ENCODE measurements at places on chromosomes 6 and 20. TPM values are rescaled to one million over a fixed set of nuclear protein-coding genes. Genes with fewer than 3 reads are reported as not detected.

DNA sequence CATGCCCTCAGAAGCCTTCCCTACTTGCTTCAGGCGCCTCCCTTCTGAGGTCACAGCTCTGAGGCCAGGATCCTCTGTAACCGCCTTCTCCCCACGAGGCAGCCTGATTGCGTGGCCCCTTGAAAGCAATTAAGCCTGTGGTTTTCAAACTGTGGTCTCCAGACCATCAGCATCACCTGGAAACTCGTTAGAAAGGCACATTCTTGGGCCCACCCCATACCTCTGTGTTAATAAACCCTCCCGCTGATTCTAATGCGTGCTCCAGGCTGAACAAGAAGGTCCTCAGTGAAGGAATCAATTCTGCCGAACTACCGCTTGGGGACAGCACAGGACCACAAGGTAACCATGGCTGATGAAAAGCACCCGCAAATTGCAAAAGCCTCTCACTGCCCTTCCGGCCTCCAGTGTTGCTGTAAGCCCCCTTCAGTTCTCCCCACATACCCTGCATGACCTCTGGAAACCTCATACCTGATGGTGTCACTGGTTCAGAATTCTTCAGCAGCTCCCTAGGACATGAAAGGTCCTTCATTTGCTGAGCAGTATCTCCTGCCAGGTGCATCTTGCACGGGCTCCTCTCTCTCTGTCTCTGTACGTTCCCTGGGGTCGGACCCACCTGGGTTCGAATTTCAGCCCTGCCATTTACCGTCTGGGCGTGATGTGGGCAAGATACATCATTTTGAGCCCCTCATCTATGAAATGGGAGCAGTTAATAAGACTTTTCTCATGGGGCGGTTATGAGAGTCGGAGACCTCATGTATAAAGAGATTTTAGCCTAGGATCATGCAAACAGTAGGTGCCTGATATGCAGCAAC lies 93.3 kb upstream of the RNF24 start:
- peak; percentile 88 for DNase-seq
- peaks cover 8% of the 10 kb centered on the region for H3K4me1 ChIP-seq
- H3K36me3 ChIP-seq = no peaks in the 10 kb centered on the region
- no peaks in the 10 kb centered on the region for H3K27me3 ChIP-seq
- no peak overlapping the region for H3K4me3 ChIP-seq

DNA sequence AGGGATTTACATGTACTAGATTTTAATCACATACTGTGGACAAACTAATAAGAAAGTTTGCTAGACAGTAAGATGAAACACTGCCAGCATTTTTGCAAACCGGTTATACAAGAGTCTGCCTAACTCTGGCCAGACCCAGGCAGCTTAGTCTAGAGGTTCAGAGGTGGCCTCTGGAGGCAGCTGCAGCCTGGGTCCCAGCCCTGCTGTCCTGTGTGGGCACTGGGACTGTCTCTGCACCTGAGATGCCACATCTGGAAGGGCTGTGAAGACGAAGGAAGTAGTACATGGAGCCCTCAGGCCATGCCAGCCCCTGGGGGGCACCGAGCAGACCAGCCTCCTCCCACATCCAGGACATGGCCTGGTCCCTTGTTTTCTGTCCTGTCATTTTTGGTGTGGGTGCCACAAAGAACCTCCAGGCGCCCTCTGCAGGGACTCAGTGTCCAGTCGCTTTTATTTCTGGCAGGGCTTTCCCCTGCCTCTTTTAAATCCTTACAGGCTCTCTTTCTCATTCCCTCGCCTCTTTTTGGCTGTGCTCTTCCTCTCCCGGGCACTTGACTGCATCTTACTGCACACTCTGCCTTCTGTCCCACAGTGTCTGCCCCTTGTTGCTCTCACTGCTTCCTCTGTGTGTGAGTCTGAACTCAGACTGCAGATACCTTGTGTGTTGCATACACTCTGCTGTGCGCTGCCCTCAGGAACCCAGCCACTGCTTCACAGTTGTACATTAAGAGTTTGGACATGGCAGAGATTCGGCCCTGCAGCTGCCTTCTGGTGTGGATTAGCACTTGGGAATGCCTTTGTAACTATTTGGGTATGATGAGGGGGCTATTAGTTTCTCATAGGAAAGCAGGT lies 216.7 kb downstream of the ZDHHC14 start:
- H3K4me1 ChIP-seq = peaks cover 12% of the 10 kb centered on the region
- DNase-seq = peak; percentile 62
- H3K4me3 ChIP-seq = no peak overlapping the region
- H3K27ac ChIP-seq = peak overlapping the region; percentile 76
- H3K27me3 ChIP-seq = no peaks in the 10 kb centered on the region
- H3K36me3 ChIP-seq = no peaks in the 10 kb centered on the region

The GPR63 gene
- total RNA-seq = 0.11 TPM

The COL12A1 gene
- 61.8 TPM for total RNA-seq

DNA sequence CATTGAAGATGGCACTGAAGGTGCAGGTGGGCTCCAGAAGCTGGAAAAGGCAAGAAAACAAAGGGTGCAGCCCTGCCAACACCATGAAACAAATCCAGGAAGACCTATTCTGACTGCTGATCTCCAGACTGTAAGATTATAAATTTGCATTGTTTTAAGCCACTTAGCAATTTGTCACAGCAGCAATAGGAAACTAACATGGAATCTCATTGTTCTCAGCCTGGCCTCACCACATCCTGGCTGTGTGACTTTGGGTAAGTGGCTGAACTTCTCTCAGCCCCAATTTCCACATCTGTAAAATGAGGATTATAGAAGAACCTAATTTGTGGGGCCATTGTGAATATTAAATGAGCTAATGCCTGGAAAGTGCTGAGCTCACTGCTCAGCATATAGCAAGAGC lies 160.4 kb upstream of the MAFB start:
- H3K27me3 ChIP-seq = no peaks in the 10 kb centered on the region
- no peak overlapping the region for H3K27ac ChIP-seq
- no peak for DNase-seq
- no peaks in the 10 kb centered on the region for H3K36me3 ChIP-seq

The OOEP gene
- total RNA-seq = not detected

DNA sequence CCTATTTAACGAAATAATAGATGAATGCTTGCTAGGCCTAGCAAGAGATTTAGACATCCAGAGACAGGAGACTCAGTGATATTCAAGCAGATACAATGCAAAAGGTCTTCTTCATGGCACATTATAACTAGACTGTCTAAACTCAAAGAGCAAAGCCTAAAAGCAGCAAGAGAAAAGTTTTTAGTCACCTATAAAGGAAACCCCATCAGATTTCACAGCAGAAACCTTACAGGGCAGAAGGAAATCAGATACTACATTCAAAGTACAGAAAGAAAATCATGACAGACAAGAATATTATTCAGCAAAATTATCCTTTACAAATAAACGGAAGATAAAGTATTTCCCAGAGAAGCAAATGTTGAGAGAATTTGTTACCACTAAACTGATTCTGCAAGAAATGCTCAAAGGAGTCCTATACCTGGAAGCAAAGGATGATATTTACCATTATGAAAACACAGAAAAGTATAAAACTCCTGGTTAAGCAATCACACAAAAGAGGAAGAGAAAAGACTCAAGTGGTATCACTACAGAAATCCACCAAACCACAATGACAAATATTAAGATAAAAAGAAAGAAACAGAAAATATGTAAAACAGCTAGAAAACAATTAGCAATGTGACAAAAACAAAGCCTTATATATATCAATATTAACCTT lies 333.7 kb downstream of the MEI4 start:
- H3K27me3 ChIP-seq = no peaks in the 10 kb centered on the region
- H3K4me1 ChIP-seq = no peaks in the 10 kb centered on the region
- H3K27ac ChIP-seq = no peak overlapping the region
- no peaks in the 10 kb centered on the region for H3K36me3 ChIP-seq
- no peak overlapping the region for H3K4me3 ChIP-seq

The CDSN gene
- total RNA-seq = not detected

GRCh38 chr6:42522942-42523814 lies 40.7 kb upstream of the UBR2 start:
- H3K36me3 ChIP-seq = no peaks in the 10 kb centered on the region
- H3K4me1 ChIP-seq = no peaks in the 10 kb centered on the region
- H3K27me3 ChIP-seq = no peaks in the 10 kb centered on the region
- no peak for DNase-seq
- no peak overlapping the region for H3K27ac ChIP-seq
- no peak overlapping the region for H3K4me3 ChIP-seq

The ZKSCAN8 gene
- 15.6 TPM for total RNA-seq

DNA sequence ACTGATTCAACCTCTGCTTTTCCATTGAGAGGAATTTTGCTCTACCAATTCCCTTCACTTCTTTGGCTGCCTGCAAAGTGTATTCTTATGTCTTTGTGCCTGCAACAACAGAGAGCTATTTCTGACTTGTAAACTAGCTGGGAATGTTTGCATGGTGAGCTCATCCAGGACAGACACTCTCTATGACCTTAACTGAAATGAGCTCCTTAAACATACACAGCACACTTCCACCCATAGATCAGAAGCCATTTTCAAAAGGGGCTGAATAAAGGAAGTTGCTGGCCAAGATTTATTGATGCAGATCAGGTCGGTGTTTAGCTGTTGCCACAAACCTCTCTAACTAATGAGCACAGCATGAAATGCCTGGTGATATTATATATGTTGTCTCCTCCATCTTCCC lies 377.7 kb downstream of the BTBD9 start:
- no peaks in the 10 kb centered on the region for H3K36me3 ChIP-seq
- DNase-seq = no peak
- H3K4me3 ChIP-seq = no peak overlapping the region
- peaks cover 36% of the 10 kb centered on the region for H3K4me1 ChIP-seq
- H3K27me3 ChIP-seq = no peaks in the 10 kb centered on the region
- no peak overlapping the region for H3K27ac ChIP-seq

- no peak overlapping the region for H3K4me3 ChIP-seq
These were observed 17.5 kb downstream of the MPC1 start for GRCh38 chr6:166365221-166365620.

- no peak overlapping the region for H3K4me3 ChIP-seq
These were observed 104.3 kb downstream of the SULF2 start for GRCh38 chr20:47680804-47681529.

All from Caco-2 (cell line).